ENCODE measurements at places on chromosomes 2 and 18.

DNA sequence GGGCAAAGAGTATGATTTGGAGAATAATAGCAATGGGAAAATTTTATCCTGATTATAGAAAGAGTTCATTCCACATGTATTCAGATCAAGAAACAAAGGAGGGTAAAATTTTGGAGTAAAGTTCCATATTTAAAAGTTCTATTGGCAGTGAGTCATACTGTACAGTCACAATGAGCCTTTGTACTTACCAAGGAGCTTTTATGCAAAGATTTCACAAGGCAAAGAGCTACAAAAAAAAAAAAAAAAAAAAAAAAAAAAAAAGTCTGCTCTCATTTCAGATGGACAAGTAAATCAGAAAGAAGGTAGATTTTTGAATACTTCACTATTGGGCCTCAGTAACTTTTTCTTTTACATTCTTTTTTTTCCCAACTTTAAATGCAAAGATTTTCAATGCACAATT lies 1802.2 kb upstream of the PIK3C3 start:
- no peak for DNase-seq

- no peak for DNase-seq
Measured at GRCh38 chr18:30234755-30235154, 807.8 kb downstream of the DSC3 start.

- no peak for DNase-seq
Measured at GRCh38 chr2:145638675-145639074, 1118.8 kb upstream of the ZEB2 start.

DNA sequence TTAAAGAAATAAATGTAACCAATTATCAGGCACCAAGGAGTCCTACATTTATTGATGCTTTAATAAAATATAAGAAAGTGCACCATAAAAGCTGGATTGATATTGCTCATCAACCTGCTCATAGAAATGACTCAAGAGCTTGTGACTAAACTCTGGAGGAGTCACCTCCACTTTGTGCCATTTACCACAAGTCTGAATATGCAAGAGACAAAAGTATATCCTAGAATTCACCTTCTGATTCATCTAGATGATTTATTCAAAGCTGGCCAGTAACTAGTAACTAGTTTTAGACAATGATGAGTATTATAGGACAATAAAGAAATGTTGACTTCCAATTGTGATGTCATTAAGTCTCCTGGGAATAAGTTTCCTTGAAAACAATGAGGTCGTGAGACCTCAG lies 146.0 kb upstream of the SOX11 start:
- no peak for DNase-seq

DNA sequence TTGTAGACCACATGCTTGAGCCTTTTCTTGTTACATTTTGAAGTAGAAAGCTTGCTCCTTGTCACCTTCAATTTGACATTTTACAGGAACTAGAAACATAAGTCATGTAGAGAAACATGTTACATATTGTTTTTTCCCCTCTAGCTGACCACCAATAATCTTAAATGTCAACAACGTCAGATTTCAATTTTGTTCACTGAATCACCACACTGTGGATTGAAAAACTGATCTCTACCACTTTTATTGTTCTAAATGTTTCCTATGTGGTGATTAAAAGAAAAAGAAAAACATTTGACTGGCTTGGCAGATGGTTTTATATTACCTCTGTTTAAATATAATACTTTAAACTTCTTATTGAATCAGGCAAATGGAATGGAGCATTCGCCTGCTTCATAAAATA lies 87.7 kb downstream of the DSEL start:
- no peak for DNase-seq

GRCh38 chr2:134917888-134918525 lies 615 bp upstream of the CCNT2 start:
- DNase-seq: peak; percentile 87

DNA sequence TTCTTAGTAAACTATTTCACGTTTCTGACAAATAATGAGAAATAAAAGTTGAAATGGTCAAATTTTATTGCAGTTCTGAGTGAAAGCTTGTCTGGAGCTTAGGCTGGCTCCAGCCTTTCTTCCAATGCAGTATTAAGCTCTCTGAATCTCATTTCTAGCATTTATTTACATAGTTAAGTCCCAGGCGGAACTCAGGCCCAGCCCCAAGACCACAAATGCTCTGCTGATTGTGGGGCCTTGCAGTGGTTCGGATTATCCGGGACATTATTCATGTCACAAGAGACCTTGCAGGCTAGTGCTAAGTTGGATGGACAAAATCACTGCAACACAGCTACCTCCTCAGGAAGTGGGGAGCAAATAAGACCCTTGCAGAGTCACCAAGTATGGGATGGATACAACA lies 2009.3 kb upstream of the CELF4 start:
- no peak for DNase-seq

GRCh38 chr2:204364860-204365535 lies 180.3 kb upstream of the PARD3B start:
- DNase-seq: no peak

GRCh38 chr2:205814039-205814364 lies 131.7 kb downstream of the NRP2 start:
- no peak for DNase-seq

DNA sequence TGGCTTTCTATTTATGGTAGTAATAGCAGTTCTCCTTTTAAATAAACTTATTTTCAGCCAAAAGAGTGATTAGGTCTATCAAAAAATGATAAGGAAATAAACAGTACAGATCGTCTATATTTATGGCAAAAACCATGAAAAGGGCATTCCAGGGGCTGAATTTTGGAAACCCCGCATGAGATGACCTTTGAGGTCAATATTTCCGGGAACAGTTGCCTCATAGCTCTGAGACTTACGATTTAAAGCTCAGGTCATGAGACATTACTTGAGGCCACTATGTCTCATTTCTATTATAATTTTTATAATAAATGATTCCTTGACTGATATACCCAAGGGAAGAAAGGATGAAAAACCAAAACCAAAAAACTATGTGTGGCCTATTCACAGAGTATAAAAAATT lies 101.1 kb downstream of the LDLRAD4 start:
- DNase-seq: no peak

DNA sequence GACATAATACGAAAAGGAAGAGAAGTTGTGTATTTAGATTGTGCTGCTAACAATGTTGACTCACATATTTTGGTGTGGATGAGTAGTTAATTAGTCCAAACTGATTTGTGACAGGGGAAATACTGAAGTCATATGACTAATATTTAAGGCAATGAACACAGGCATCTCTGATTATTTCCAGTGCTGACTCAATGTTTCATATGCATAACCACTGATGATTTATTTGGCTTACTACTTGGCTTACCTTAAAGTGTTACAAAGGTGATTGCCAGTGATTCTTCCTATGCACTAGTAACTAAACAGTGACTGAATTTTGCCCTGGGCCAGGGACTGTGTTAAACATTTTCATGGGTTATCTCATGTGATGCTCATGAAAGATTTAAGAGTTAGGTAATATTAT lies 722.6 kb downstream of the METTL4 start:
- no peak for DNase-seq

DNA sequence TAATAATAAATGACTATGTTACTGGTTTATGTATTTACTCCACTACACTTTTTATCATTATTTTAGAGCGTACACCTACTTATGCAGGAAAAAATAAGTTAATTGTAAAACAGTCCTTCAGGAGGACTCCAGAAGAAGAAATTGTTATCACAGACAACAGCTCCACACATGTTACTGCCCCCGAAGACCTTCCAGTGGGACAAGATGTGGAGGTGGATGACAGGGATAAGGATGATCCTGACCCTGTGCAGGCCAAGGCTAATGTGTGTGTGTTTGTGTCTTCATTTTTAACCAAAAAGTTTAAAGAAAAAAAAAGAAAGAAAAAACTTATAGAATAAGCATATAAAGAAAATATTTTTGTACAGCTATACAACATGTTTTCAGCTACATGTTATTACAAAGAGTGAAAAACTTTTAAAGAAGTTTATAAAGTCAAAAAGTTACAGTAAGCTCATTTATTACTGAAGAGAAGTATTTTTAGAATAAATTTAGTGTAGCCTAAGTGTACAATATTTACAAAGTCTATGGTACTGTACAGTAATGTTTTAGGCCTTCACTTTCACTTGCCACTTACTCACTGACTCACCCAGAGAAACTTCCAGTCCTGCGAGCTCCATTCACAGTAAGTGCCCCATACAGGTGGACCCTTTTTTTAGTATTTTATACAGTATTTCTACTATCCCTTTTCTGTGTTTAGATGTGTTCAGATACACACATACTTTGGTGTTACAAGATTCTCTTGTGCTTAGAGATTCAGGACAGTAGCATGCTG lies 7.5 kb downstream of the TGFBRAP1 start:
- DNase-seq: no peak

DNA sequence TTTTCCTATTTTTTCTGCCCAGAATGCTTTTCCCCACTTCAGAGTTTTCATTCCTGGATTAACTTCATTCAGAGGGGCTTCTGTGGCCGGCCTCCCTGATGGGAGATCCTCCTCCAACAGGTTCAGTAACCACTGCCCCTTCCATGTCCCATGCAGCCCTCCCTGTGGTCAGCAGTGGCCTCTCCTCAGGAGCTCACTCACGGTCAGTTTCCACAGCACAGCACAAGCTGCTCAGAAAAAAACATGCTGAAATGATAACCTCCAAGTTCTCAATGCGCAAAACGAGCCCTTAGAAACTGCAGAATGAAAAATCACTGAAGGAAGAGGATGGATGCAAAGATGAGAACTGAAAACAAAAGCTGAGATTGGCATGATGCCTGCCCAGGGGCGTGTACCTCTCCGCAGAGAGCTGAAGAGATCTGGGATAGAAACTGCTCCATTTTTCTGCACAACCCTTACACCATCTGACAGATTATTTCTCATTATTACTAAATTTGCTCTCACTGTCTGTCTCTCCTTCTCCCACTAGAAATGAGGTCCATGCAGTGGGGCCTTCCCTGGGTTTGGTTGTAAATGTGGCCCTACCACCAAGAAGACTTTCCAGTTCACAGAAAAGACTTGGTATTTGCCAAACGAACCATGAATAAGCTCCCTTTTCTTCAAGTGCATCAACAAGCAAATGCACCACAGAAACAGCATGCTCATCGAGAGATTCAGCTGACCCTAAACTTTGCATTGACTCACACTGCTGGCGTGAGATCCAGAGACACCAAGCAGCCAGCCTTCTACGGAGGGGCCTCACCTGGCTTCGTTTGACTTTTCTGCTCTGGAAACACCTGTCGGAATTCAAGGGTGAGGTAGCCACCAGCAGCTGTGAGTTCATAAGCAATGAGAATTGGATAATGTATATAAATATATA lies 51.5 kb downstream of the TMEM18 start:
- DNase-seq: no peak

- no peak for DNase-seq
Measured at GRCh38 chr2:164023896-164024295, 288.1 kb upstream of the FIGN start.

GRCh38 chr18:46915800-46916550 lies 1.3 kb downstream of the PIAS2 start:
- no peak for DNase-seq

GRCh38 chr2:232883116-232883721 lies 13.2 kb downstream of the SNORC start:
- DNase-seq: no peak

DNA sequence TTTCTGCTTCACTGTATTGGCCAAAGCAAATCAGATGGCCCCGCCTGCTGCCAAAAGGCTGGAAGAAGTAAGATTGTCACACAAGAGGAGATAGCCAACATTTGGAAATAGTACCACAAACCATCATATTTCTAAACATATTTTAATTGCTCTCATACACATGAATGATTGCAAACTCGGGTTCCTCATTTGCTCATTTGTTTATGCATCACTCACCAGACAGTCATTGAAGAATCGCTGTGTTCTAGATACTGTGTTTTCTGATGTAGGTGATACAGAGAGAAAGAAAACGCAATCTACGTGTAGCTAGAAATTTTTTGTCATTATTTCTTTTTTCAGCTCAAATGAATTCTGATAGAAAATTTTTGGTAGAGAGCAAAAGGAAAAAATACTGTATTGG lies 1103.4 kb downstream of the TSN start:
- DNase-seq: no peak

All from stimulated activated CD4-positive, alpha-beta T cell treated with anti-CD3 and anti-CD28 coated beads, Interleukin-2, amount 100 ng/mL, for 24 hours (primary cell).